RPMI8226 (cell line): ENCODE measurements at places on chromosomes 1 and 21.
A peak's percentile ranks its signal among the peaks of the same experiment; 100 is the strongest.

DNA sequence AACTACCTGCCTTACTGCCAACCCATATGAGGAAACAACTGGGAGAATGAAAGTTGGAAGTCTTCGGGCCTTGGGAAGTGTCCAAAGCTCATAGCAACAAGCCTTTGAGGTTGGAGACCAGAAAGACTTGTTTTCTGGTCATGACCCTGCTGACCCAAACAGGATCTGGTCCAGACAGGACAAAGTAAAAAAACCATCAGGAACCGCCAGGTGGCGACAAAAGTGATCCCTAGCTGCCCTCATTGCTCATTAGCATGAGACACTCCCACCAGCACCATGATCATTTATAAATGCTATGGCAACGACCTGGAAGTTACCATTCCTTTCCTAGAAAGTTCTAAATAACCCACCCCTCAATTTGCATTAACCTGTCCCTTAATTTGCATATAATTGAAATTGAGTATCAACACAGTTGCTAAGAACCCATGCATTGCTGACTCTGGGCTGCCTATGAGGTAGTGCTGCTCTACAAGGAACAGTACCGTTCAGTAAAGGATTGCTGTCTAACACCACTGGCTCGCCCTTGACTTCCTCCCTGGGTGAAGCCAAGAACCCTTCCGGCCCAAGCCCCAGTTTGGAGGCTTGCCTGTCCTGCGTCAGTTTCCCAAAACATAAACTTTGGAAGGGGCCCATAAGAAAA, 89.0 kb downstream of the URB2 start:
- peak; percentile 65 for DNase-seq

DNA sequence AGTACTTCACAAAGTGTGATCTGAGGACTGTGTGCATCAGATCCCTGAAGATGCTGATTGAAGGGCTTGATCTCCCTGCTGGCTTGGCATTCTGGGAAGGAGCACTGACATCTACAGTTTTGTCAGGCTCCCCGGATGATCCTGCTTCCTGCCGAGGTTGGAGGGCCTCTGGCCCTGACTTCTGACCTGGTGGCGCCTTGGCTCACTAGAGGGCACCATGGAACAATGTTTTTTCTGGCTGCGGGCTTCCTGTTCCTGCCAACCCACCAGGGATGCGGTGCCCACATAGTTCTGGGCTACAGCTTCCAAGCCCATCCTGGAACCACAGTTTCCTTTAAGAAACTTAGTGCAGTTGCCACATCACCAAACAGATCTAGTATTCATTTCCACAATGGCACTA, 38.8 kb upstream of the RASAL2 start:
- DNase-seq: peak; percentile 15

- DNase-seq: no peak
These were observed 37.7 kb downstream of the PIK3C2B start for GRCh38 chr1:204456826-204457442.

GRCh38 chr1:57281324-57281723, 142.5 kb downstream of the DAB1 start:
- DNase-seq: no peak

GRCh38 chr1:194296201-194296600, 1109.8 kb upstream of the B3GALT2 start:
- no peak for DNase-seq

DNA sequence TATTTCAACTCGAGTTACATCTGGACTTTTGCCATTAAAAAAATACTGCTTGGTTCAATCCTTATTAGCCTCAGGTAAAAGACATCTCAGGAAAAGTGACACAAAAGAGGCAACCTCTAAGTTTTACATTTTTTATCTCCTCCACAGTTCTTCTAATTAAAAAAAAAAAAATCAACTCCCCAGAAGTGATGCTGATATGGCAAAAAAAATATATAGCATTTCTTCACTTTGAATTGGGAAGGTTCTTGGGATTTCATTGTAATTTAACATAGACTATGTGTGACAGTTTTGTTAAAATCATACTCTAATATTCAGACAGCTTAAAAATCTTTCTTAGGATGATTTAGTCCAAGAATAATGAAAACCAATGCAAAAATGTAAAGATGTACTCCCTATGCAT, 87.9 kb downstream of the LRRC8C start:
- DNase-seq: no peak

GRCh38 chr21:35232545-35233176, 183.6 kb upstream of the RUNX1 start:
- DNase-seq: no peak

- DNase-seq: no peak
These were observed 43.7 kb downstream of the SRSF11 start for GRCh38 chr1:70264839-70265238.

DNA sequence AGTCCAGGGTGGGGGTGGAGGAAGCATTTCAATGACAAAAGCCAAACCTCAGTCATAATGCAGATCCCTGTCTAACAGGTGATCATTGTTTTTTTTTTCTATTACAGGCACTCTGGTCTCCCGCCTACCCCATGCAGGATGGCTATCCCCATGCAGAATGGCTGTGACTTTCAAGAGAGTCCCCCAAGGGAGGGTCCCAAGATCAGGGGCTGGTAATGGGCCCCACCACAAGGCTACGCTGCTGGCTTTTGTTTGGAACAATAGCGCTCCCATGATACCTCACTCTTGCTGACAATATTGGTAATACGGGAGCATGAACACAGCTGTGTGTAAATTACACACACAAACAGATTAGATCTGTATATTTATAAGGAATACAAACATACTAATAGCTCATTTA, 119.4 kb downstream of the SLC45A1 start:
- no peak for DNase-seq

DNA sequence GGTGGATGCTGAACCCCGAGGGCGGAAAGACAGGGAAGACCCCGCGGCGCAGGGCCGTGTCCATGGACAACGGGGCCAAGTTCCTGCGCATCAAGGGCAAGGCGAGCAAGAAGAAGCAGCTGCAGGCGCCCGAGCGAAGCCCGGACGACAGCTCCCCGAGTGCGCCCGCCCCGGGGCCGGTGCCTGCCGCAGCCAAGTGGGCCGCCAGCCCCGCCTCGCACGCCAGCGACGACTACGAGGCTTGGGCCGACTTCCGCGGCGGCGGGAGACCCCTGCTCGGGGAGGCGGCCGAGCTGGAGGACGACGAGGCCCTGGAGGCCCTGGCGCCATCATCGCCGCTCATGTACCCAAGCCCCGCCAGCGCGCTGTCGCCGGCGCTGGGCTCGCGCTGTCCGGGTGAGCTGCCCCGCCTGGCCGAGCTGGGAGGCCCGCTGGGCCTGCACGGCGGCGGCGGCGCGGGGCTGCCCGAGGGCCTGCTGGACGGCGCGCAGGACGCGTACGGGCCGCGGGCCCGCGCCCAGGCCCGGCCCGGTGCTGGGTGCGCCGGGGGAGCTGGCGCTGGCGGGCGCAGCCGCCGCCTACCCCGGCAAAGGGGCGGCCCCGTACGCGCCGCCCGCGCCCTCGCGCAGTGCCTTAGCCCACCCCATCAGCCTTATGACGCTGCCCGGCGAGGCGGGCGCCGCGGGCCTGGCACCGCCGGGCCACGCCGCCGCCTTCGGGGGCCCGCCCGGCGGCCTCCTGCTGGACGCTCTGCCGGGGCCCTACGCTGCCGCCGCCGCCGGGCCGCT, 20.7 kb downstream of the FOXO6 start:
- no peak for DNase-seq

DNA sequence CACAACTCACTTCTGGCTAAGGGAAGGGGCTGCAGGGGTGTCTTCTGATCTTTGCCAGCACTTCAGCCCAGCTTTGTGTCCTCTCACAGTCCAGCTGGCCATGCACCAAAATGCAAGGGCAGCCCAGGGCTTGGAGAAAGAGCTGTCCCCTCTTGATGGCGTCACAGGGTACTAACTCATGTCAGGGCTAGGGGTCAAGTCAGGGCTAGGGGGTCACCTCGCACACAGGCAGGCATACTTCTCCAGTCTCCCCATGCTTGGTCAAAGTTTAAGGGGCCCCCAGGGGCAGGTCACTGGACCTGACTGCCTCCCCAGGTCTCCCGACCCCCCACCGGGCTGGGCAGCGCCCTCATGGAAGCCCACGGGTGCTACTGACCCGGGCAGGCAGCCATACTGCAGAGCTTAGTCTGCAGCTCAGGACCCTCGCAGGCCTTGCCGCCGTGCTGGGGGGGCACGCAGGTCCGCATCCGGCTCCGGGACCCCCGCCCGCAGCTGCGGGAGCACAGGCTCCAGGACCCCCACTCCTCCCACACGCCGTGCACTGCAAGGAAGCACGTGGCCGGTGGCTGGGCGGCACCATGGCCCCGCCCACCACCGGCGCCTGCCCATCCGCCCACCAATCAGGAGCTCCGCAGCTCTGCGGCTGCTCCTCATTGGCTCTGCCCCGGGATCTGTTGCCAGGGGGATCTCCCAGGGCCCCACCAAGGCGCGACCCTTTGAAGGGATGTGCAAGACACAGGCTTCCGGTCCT, 21.5 kb downstream of the ADGRB2 start:
- DNase-seq: no peak

GRCh38 chr21:45225741-45226327, 61.9 kb downstream of the POFUT2 start:
- DNase-seq: no peak

DNA sequence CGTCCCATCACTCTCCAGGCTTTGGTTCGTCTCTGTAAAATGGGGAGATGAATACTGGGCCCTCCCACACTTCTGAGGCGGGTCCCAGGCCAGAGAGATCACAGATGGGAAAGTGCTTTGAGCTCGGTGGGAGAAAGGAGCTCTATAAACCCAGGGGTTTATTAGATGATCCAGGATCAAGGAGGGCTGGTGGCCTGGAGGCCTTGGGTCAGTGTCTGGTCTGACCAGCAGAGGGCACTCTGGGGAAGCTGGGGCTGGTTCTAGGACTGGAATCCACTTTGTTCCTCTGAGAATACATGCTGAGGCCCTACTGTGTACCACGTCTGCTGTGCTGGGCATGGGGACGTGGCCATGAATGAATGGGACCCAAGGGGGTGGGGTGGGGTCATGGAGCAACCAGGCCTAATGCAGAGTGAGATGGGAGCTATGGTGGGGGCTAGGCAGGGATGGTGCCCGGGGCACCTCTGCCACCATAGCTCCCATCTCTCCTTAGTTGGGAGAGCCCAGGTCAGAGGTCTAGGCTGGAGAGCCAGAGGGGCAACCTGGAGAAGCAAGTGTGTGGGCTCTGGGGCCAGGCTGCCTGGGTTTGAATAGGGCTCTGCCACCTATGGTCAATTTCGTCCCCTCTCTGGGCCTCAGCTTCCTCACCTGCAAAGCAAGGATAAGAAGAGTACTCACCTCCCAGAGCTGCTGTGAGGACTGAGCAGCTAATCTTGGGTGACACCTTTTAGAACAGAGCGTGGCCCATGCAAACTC, 9.0 kb upstream of the FAM131C start:
- DNase-seq: peak; percentile 79

- DNase-seq: no peak
These were observed 692 bp downstream of the SORT1 start for GRCh38 chr1:109396871-109397580.

DNA sequence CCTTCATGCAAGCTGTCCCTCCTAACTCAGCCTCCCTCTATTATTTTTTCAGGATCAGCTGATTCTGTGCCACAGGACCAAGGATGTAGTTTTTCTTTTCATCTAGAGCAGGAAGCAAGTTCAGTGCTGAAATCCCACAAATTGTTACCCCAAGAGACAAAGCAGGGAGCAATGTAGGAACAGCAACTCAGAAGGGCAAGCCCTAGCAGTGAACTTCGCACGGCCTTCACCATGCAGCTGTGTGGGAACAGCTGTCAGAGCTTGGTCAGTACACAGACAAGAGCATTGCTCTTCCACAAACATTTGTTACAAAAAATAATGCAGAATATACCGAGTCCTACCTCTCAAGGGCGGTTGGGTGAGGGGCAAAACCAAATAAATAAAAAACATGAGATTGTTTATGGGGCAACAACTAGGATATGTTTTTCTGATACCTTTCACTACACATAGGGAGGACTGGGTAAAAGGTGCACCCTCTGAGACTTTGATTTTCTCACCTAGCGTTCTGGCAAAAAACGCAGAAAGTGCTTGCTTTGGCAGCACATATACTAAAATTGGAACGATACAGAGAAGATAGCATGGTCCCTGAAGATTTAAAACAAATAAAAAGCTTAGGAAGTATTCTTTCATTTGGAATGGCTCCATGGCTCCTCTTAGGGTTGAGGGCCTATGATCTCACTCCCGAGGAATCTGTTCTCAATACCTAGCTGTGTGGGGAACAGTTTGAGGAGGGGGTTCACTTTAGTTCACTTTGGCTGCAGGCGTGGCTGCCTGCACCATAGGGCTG, 37.1 kb upstream of the ANGPTL7 start:
- no peak for DNase-seq
